ENCODE measurements at places on chromosomes 6 and 20.
A peak's percentile ranks its signal among the peaks of the same experiment; 100 is the strongest.

GRCh38 chr6:165826487-165827189 lies 163.6 kb upstream of the PDE10A start:
- no peak for DNase-seq

GRCh38 chr20:38727607-38728190 lies 3.4 kb downstream of the SLC32A1 start:
- DNase-seq: no peak

GRCh38 chr20:57080796-57081195 lies 185.6 kb downstream of the BMP7 start:
- peak; percentile 54 for DNase-seq

- DNase-seq: no peak
These were observed 14.2 kb downstream of the RBM38 start for GRCh38 chr20:57405236-57406016.

- no peak for DNase-seq
These were observed 14.5 kb upstream of the KCNK5 start for GRCh38 chr6:39243809-39244208.

DNA sequence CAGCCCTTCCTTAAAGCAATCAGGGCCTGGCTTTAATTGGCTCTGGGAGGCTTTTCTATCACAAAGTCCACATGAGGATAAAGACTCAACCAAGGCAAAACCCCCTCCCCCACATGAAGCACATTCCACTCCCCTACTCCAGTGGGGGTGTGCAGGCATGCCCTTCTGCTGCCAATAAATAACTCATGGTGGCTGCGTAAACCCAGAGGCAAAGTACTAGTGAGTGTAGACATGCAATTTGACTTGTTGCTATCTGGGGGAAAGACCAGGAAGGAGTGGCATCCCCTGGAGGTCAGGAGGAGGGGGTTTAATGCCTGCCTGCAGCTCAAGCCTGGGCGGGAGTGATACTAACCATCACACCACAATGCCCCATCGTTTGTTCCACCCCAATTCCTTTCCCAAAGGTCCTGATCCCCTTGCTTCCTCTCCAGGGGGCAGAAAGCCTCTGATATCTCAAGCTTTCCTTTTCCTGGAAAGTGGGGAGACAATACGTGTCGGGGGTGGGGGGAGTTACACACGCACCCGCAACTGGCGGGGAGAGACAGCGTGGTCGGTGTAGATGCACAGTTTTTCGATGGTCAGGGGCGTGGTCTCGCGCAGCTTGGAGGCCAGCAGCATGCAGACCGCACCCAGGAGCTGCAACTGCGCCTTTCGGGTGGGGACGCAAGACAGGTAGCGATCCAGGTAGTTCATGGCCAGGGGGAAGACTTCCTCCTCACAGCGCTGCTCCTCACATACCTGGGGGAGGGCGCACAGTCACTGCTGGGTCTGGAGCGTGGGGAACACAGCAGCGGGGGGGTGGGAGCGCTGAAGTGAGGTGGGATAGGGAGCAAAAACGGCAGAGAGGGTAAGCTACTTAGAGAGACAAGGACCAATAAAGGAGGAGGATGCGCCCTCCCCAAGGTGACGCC lies 1.5 kb downstream of the CCND3 start:
- DNase-seq: peak; percentile 40
